Renal cortex interstitium (tissue), 15 donors: ENCODE measurements at places on chromosomes 5 and 9. TPM values are rescaled to one million over a fixed set of nuclear protein-coding genes. Genes with fewer than 3 reads are reported as not detected.

C9orf50 gene
- polyA plus RNA-seq = 0.69 TPM

ENTPD2 gene
- 4.7 TPM for polyA plus RNA-seq

- no peak for DNase-seq
Observed at GRCh38 chr5:62144401-62145022, 161.5 kb upstream of the KIF2A start.

- DNase-seq = no peak
Observed at GRCh38 chr5:123518111-123518510, 6.1 kb downstream of the CSNK1G3 start.
